ENCODE measurements at places on chromosomes 4 and X. TPM values are rescaled to one million over a fixed set of nuclear protein-coding genes. Genes with fewer than 3 reads are reported as not detected.

The CFAP99 gene
- total RNA-seq: not detected

The VSIG4 gene
- not detected for total RNA-seq

The PDLIM3 gene
- total RNA-seq: 43.2 TPM

The TXK gene
- total RNA-seq: 0.67 TPM

GRCh38 chrX:143002206-143002605 lies 23.5 kb upstream of the SPANXN4 start:
- no peak overlapping the region for H3K4me3 ChIP-seq
- no peaks in the 10 kb centered on the region for H3K27me3 ChIP-seq
- DNase-seq: no peak
- H3K27ac ChIP-seq: no peak overlapping the region

GRCh38 chrX:131257367-131257766 lies 31.7 kb downstream of the IGSF1 start:
- no peaks in the 10 kb centered on the region for H3K36me3 ChIP-seq
- H3K27ac ChIP-seq: no peak overlapping the region
- H3K4me1 ChIP-seq: no peaks in the 10 kb centered on the region

DNA sequence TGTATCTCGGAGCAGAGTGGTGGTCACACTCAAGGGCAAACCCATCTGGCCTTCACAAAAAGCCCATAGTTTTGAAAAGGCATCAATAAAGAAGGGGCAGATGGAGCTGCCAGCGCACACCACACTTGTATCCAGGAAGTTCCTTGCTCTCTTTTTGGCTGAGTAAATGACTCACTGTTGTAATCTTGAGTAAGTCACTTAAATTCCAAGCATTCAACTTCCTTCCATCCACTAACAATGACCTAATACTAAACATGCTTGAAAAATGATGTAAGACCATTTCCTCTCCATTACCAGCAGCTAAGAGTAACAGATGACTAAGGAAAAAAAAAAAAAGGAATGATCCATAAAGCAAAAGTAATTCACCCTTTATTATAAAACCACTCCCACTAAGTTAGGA lies 32.4 kb upstream of the MYOZ2 start:
- H3K4me1 ChIP-seq: peaks cover 14% of the 10 kb centered on the region
- DNase-seq: peak; percentile 97
- H3K36me3 ChIP-seq: no peaks in the 10 kb centered on the region
- no peaks in the 10 kb centered on the region for H3K27me3 ChIP-seq
- no peak overlapping the region for H3K4me3 ChIP-seq
- H3K27ac ChIP-seq: no peak overlapping the region

GRCh38 chr4:111435986-111436744 lies 709.1 kb upstream of the FAM241A start:
- no peaks in the 10 kb centered on the region for H3K36me3 ChIP-seq
- no peak overlapping the region for H3K27ac ChIP-seq
- H3K27me3 ChIP-seq: no peaks in the 10 kb centered on the region
- DNase-seq: no peak

DNA sequence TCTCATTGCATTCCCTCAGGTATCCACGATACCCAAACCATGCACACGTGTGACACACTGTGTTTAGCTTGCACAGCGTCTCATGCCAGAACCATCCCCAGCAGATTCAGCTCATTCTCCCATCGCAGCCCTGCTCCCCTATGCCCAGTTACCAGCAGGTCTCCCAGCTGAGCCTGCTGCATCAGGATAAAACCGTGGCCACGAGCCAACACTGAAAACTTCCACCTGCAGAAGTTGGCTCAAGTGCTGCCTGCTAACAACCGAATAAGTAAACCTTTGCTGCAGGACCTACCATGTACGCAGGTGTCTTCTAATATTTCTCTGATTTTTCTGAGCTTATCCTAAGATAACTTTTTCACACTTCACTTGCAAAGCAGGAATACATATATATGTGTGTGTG lies 120.4 kb upstream of the STS start:
- no peak overlapping the region for H3K27ac ChIP-seq
- H3K36me3 ChIP-seq: no peaks in the 10 kb centered on the region
- H3K4me3 ChIP-seq: no peak overlapping the region
- no peaks in the 10 kb centered on the region for H3K4me1 ChIP-seq
- no peak for DNase-seq
- no peaks in the 10 kb centered on the region for H3K27me3 ChIP-seq

DNA sequence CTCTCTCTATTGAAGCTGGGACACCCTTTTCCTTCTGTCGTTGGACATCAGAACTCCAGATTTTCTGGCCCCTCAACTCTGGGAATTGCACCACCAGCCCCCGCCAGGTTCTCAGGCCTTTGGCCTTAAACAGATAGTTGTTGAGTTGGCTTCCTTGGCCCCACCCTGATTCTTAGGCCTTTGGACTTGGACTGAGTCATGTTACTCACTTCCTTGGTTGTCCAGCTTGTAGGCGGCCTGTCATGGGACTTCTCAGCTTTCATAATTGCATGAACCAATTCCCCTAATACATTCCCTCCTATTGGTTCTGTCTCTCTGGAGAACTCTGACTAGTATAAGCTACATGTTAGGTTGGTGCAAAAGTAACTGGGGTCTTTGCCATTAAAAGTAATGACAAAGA lies 195.7 kb downstream of the GPAT3 start:
- no peak overlapping the region for H3K27ac ChIP-seq
- H3K4me3 ChIP-seq: no peak overlapping the region
- no peaks in the 10 kb centered on the region for H3K4me1 ChIP-seq
- H3K36me3 ChIP-seq: no peaks in the 10 kb centered on the region
- DNase-seq: no peak

DNA sequence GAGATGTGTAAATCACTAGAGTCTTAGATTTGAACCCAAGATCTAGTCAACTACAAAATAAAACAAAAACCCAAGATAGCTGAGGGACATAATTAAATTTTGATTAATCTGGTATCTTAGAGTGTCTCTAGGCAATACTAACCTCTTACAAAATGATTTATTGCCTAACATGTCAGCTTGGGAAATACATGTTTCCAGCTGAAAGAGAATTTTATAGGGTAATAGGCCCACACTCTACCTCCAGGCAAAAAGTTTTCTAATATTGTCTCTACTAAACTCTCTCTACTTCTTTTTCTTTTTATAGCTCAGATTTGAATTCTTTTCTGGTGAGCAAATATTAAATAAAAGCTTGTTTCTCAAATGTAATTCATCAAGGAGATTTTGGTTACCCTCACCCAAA lies 263.2 kb downstream of the IL15 start:
- no peaks in the 10 kb centered on the region for H3K36me3 ChIP-seq
- peaks cover 4% of the 10 kb centered on the region for H3K4me1 ChIP-seq
- H3K27me3 ChIP-seq: no peaks in the 10 kb centered on the region
- H3K27ac ChIP-seq: no peak overlapping the region
- peak; percentile 13 for DNase-seq

DNA sequence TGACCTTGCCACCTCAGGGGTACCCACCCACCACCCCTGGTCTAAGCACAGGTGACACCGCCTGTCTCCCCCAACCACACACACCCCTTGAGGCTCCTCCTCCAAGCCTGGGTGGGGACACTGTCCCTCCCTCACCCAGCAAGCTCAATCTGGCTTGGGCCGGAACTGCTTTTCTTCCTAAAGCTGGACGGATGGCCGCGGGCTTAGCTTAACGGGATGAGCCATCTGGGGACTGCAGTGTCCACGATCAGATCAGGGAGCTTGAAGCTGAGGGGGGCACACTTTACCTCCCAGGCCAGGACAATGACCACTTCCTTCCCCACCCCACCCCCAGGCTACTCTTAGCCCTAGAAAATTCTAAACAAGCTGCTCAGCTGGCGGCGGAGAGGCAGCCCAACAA lies 1.0 kb upstream of the SLC6A8 start:
- H3K4me1 ChIP-seq: peaks cover 8% of the 10 kb centered on the region
- H3K27ac ChIP-seq: peak overlapping the region; percentile 85
- H3K4me3 ChIP-seq: no peak overlapping the region
- no peak for DNase-seq
- H3K27me3 ChIP-seq: no peaks in the 10 kb centered on the region

DNA sequence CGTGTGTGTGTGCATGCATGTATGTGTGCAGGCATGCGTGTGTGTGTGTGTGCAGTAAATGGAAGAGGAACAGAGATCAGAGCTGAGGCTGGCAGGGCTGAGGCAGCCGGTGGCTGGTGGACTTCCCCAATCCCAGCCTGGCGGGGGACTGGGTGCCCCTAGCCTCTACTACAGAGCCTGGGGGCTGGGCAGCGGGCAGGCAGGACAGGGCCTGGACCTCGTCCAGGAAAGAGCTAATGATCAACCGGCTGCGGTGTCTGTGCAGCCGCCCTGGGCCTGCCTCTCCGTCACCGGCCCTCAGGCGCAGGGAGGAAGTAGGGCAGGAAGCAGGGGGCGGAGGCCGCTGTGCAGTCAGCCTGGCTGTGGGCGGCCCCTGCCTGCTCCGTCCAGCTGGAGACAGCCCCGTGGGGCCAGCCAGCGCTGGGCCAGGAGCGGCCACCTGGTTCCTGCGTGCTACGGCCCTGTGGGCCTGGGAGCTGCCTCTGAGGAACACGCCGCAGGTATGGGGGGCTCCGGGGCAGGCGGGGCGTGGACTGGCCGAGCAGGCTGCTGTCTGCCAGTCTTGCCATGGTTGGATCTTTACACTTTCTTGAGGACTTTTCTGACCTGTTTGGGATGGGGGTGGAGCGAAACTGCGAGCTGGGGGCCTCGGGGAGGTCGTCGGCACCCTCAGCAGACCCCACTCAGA lies at the start of gene SH3TC1:
SH3TC1 (plus strand) TSS at position 385 of the 688 bp plus-strand sequence. CDS start 5,905 bp downstream, outside the sequence.
- H3K4me1 ChIP-seq: peaks cover 3% of the 10 kb centered on the region
- no peaks in the 10 kb centered on the region for H3K36me3 ChIP-seq
- H3K27ac ChIP-seq: no peak within 1 kb of the TSS
- H3K27me3 ChIP-seq: no peaks in the 10 kb centered on the region

DNA sequence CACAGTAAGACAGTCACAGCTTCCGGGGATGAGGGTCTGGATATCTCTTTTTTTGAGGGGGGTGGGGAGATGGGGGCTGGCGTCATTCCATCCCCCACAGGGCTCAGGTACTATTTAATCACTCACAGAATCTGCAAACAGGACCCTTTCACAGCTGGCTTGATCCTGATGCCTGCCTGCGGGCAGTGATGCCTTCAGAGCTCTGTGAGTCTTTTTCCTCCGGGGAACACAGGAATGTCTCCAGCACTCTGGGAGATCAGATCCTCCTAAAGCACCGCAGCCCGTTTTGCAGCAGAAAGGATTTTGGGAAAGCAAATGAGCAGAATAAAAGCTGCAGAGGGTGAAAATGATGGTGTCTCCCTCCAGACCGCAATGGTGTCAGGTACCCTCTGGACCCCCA lies 13.2 kb upstream of the SHOX start:
- no peaks in the 10 kb centered on the region for H3K4me1 ChIP-seq
- H3K27me3 ChIP-seq: peaks cover 83% of the 10 kb centered on the region
- H3K36me3 ChIP-seq: no peaks in the 10 kb centered on the region
- DNase-seq: no peak
- H3K27ac ChIP-seq: no peak overlapping the region

GRCh38 chrX:154019061-154019621 lies 561 bp downstream of the IRAK1 start:
- H3K4me1 ChIP-seq: peaks cover 27% of the 10 kb centered on the region
- DNase-seq: no peak
- H3K4me3 ChIP-seq: no peak overlapping the region
- no peaks in the 10 kb centered on the region for H3K36me3 ChIP-seq

DNA sequence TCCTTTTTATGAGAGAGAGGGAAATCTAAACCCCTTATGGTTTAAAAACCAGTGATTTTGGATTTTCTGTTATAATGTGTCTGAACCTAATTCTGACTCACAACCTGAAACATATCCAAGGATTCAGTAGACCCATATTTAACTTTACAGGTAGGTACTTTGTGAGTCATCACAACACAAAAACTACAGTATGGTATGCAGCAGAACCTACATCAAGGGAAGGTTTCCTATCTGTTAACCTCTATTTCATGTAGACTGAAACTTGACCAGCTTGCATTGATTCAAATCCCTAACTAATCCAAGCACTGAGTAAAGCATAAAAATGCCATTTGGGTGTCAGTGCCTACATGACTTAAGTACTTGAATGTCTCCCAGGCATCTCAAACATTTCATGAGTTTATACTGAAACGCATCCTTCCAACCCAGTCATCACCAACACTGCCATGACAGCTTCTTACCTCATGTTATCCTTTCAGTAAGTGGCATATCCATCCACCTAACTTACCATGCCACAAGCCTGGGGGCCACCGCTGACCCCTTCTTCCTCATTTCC lies 4.3 kb upstream of the ARHGAP10 start:
- no peaks in the 10 kb centered on the region for H3K27me3 ChIP-seq
- H3K4me3 ChIP-seq: no peak overlapping the region
- H3K27ac ChIP-seq: no peak overlapping the region

DNA sequence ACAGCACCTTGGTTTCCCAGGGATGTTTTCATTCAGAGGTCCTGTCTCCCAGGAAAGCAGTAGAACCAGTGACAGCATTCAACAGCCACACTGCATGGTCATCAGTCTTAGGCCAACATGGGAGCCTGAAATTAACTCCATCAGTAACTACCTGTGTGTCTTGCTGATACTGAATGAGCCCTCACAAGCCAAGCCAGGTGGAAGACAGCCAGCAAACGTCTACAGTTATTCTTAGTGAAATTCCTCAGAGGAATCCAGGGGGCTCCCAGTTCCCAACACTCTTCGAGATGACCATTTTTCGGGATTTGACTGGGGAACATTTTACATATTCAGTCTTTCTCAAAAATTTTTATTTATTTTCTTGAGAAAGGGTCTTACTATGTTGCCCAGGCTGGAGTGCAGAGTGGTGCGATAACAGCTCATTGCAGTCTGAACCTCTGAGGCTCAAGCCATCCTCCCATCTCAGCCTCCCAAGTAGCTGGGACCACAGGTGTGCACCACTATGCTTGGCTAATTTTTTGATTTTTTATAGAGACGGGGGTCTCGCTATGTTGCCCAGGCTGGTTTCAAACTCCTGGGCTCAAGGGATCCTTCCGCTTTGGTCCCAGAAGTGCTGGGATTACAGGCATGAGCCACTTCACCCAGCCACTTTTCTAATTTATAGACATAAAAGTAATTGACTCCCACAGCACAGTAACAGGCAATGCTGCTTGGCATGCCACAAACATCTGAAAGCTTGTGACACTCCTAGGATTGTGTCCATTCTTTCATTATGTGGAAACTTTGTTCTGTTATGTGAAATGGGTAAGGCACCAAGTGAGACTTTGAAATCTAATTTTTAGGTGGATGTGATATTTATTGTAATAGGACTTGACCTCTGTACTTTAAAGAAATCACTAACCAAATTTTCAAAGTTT lies 116.9 kb downstream of the SOWAHB start:
- H3K27me3 ChIP-seq: no peaks in the 10 kb centered on the region
- H3K36me3 ChIP-seq: peaks cover 4% of the 10 kb centered on the region
- H3K4me1 ChIP-seq: no peaks in the 10 kb centered on the region
- H3K4me3 ChIP-seq: no peak overlapping the region
- no peak overlapping the region for H3K27ac ChIP-seq

Data from cardiac muscle cell (in vitro differentiated cells and primary cell).